ENCODE measurements at places on chromosomes 11 and 22.

- no peak for DNase-seq
Observed at GRCh38 chr11:85628771-85629341, 463 bp downstream of the TMEM126B start.

DNA sequence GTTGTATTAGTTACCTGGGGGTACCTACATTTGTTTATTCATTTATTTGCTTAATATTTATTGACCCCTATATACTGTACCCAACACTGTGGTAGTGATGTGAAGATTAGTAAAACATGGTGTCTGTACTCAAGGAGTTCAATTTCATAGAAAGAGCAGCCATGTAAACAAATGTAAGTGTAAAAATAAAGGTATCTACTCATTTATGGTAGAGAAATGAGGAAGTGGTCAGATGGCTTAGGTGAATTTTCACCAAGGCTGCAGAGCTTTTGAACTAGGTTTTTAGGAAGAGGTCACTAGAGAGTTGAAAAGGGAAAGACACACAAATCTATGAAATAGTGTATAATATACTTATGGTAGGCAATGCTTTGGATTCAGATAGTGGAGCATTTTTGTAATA is 11.1 kb downstream of the CTR9 start:
- no peak for DNase-seq

DNA sequence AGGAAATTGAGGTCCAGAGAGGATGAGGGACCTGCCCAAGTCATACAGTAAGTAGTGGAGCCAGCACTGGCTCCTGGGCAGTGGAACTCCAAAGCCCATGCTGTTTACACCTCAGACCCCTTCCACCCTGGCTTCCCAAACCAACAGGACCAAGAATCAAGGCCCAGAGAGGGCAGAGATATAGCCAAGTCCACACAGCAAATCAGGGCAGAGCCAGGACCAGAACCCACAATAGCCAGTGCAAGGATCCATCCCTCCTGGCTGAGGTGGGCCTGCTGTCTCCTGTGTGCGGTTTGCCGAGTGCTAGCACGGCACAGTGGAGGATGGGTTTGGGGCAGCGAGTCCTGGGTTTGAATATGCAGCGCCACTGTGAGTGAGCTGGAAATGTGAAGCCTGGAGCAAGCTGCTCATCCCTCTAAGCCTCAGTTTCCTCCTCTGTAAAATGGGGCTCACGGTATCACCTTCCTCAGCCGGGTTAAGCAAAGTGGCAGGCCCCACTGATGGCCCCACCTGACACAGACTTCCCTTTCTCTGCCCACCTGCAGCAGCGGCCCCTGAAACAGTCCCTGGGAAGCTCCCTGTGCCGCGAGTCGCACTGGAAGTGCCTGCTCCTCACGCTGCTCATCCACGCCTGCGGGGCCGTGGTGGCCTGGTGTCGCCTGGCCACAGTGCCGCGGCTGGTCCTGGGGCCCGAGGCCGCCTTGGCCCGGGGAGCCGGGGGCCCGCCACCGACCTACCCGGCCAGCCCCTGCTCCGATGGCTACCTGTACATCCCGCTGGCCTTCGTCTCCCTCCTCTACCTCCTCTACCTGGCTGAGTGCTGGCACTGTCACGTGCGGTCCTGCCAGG is 2.3 kb downstream of the TMEM151A start:
- DNase-seq = no peak

DNA sequence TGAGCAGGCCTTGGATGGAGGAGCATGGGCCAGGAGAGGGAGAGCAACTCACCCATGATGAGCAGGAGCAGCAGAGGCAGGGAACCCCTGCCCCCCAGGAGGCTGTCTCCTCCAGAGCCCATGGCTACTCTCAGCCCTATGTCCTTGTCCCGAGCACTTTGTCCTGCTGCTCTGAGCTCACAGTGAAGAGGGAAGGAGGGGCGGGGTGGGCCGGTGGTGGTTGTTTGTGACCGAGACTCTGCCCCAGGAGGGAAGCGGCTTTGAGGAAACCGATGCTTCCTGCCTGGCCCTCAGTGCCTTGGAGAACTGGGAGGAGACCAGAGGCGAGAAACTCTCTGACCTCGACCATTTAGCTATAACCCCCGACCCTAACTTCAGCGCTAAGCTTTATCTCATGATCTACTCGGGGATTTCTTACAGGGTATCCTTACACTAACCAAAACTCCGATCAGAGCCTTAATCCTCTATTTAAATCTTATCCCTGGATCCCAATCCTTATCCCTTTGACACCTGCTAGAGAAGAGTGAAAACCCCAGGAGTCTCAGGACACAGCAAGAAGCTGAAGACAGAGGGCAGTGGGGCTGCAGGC is at the start of gene ROBO4:
Gene ROBO4 (minus strand): TSS at position 192 of the 589 bp plus-strand sequence. CDS start 70 bp downstream, at position 122.
- DNase-seq = no peak

GRCh38 chr22:17074648-17075002 is 10.2 kb upstream of the IL17RA start:
- no peak for DNase-seq

DNA sequence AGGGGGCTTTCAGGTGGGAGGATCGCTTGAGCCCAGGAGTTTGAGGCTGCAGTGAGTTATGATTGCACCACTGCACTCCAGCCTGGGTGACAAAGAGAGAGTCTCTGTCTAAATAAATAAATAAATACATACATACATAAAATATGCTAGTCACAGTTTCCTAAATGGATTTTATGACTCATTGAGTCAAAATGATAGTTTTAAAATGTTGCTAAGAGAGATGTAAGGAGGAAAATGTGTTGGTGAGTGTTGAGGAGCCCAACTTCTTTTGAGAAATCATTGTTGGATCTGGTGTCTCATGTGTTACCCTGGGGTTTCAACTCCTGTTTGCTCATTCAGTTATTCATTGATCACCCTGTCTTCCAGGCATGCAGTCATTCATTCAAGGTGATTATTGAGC is 21.0 kb downstream of the PARVB start:
- no peak for DNase-seq

GRCh38 chr22:20271114-20271994 is 3.2 kb upstream of the RTN4R start:
- no peak for DNase-seq

- DNase-seq = no peak
Observed at GRCh38 chr11:114063149-114063828, 3.8 kb downstream of the ZBTB16 start.

- DNase-seq = no peak
Observed at GRCh38 chr11:1736447-1736992, 13.9 kb downstream of the IFITM10 start.

DNA sequence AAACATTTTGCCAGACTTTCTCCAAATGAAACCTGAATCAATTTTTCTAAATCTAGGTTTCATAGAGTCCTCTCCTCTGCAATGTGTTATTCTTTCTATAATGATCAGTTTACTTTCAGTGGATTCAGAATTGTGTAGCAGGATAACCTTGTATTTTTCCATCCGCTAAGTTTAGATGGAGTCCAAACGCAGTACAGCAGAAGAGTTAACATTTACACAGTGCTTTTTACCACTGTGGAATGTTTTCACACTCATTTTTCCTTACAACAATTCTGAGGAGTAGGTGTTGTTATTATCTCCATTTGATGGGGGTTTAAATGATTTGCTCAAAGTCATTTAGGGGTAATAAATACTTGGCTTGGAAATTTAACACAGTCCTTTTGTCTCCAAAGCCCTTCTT is 9.6 kb downstream of the RAG1 start:
- no peak for DNase-seq

DNA sequence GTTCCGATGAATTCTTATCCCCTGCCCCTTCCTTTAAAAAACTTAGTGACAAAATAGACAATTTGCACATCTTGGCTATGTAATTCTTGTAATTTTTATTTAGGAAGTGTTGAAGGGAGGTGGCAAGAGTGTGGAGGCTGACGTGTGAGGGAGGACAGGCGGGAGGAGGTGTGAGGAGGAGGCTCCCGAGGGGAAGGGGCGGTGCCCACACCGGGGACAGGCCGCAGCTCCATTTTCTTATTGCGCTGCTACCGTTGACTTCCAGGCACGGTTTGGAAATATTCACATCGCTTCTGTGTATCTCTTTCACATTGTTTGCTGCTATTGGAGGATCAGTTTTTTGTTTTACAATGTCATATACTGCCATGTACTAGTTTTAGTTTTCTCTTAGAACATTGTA is 12.0 kb downstream of the CCND1 start:
- no peak for DNase-seq

DNA sequence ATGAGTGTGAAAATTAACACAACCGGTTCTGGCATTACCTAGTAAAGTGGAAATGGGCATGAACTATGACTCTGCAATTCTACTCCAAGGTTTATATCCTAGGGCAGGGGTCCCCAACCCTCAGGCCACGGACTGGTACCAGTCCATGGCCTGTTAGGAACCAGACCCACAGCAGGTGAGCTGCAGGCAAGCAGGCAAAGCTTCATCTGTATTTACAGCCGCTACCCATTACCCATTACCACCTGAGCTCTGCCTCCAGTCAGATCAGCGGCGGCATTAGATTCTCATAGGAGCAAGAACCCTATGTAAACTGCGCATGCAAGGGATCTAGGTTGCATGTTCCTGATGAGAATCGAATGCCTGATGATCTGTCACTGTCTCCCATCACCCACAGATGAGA is 49.8 kb downstream of the MORC2 start:
- no peak for DNase-seq

GRCh38 chr11:34721646-34722045 is 100.8 kb downstream of the EHF start:
- no peak for DNase-seq

- no peak for DNase-seq
Observed at GRCh38 chr11:61783717-61784505, 8.5 kb downstream of the TMEM258 start.

- DNase-seq = no peak
Observed at GRCh38 chr11:8692417-8692816, 9.8 kb downstream of the RPL27A start.
